SW 1271 (cell line): ENCODE measurements at places on chromosomes 12 and 14.

GRCh38 chr14:69535230-69535848, 39.3 kb downstream of the CCDC177 start:
- peak; percentile 48 for DNase-seq

- no peak for DNase-seq
These were observed 2.8 kb downstream of the ESYT1 start for GRCh38 chr12:56130876-56131275.

DNA sequence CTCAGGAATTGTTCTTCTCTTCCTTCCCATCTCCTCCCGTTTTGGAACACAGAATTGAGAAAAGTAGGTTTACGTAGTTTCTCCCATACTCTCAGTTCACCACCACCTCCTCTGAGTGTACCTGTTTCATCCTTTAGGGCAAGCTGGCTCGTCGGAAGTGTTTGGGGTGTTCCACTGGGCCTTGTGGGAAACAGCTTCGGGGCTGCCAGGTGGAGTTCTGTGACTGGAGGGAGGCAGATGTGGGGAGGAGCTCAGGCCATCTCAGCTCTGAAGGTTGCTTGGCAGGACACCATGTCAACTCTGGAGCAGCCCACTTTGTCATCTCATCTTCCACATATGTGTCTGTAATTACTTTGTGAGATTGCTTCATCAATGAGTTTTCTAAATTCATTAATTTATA, 53.5 kb upstream of the RD3L start:
- DNase-seq, result no peak

DNA sequence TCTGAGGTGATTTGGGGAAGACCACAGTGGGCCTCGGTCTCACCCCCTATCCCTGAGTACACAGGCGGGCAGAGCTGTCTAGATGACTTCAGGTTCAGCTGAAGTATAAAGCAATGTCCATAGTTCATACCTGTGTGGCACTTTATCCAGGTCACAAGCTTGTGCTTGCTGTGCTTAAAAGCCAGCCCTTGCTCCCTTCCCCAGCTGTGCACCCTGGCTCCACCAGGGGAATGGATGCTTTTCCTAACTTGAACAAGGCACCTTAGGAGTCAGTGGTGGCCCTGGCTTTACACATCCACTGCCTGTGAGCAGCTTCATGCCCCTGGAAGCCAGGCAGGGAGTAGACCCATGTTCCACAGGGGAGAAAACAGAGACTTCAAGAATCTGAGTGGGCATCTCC, 5.5 kb downstream of the CARMIL3 start:
- no peak for DNase-seq

- no peak for DNase-seq
These were observed 68.5 kb upstream of the LGR5 start for GRCh38 chr12:71371122-71371521.

DNA sequence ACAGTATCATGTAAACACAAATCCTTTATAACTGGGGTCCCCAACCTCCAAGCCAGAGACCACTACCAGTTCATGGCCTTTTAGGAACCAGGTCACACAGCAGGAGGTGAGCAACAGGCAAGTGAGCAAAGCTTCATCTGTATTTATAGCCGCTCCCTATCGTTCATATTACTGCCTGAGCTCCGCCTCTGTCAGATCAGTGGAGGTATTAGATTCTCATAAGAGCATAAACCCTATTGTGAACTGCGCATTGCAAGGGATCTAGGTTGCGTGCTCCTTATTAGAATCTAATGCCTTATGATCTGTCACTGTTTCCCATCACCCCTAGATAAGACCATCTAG, 49.9 kb downstream of the LRP6 start:
- no peak for DNase-seq

DNA sequence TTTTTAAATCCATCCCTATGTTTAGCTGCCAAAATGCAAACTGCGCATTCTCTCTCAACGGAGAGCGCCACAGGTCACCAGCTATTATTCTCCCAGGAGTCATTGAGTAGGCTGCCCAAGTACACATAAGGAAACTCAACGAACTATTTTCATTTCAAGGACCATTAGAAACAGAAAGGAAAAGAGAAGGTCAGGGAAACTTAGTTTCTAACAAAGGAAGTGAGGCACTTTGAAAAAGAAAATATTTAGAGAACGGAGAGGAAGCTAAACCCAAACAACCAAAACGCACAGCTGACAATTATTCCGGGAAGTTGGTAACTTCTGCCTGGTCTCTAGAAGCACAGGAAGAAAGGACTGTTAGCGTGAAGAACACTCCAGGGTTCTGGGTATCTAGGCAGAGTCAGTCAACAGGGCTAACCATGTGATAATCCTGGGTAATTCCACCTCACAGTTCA, 23.5 kb downstream of the GPHB5 start:
- no peak for DNase-seq

- DNase-seq, result no peak
These were observed 23.9 kb downstream of the SLC7A7 start for GRCh38 chr14:22791301-22791700.

DNA sequence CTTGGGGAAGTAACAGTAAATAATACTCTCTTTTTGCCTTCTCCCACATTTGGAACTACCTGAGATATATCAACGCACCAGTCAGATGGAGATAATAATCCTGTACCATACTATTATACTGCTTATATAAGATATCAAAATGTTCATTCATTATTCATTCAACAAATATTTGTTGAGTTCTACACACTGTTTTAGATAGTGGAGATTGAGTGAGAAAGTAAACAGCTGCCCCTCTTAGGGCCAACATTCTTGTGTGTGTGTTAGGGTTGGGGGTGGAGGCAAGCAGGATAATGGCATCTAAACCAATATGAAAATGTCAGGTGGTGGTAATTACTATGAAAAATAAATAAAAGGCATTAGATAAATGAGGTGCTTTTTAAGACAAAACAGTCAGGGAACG, 14.0 kb downstream of the MIS18BP1 start:
- no peak for DNase-seq

- DNase-seq, result no peak
These were observed 50.9 kb upstream of the STON2 start for GRCh38 chr14:81450976-81451375.

DNA sequence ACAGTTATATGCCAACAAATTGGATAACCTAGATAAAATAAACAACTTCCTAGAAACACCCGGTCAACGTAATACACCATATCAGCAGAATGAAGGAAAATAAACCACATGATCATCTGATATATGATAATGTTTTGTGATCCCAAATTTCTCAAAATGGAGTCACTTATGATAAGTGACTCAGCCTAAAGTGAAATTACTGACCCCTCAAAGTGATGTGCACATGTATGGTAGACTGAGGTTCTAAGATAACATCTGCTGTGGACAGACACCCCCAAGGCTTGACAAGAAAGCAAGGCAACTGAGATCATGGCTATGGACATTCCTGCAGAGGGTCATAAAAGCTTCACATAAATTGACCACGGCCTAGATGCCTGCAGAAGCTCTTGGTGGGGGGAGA, 105.1 kb upstream of the DCN start:
- no peak for DNase-seq
